ENCODE measurements at places on chromosomes 7 and 10. TPM values are rescaled to one million over a fixed set of nuclear protein-coding genes. Genes with fewer than 3 reads are reported as not detected.
A peak's percentile ranks its signal among the peaks of the same experiment; 100 is the strongest.

- no peak overlapping the region for H3K4me3 ChIP-seq
- no peaks in the 10 kb centered on the region for H3K36me3 ChIP-seq
- H3K27me3 ChIP-seq, result peaks cover 4% of the 10 kb centered on the region
- H3K27ac ChIP-seq, result no peak overlapping the region
These were observed 56.9 kb upstream of the PPP1R3C start for GRCh38 chr10:91689731-91690168.

DNA sequence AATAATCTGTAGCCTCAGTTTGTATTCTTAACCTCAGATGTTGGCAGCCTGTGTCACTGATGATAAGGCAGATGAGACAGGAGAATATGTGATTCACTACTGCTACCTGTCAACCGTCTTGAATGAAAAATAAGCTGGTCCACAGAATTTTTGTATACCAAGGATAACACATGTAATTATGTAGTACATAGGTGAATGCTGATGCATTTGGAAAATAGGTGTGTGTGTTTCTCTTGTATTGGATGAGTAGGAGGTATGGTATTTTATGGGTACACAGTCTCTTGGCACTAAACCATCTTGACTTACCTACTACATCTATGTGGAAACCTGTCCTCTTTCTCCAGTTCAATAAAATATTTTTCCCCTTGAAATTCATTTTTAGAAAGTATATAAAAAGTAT lies 20.7 kb upstream of the ZRANB1 start:
- DNase-seq, result no peak
- H3K27ac ChIP-seq, result no peak overlapping the region
- H3K27me3 ChIP-seq, result no peaks in the 10 kb centered on the region
- H3K4me1 ChIP-seq, result peaks cover 31% of the 10 kb centered on the region
- H3K4me3 ChIP-seq, result no peak overlapping the region

- H3K36me3 ChIP-seq, result peaks cover 4% of the 10 kb centered on the region
- no peaks in the 10 kb centered on the region for H3K27me3 ChIP-seq
- H3K4me1 ChIP-seq, result peaks cover 19% of the 10 kb centered on the region
- no peak overlapping the region for H3K27ac ChIP-seq
These were observed 94.6 kb upstream of the ANLN start for GRCh38 chr7:36295090-36295489.

- no peaks in the 10 kb centered on the region for H3K4me1 ChIP-seq
- no peak overlapping the region for H3K4me3 ChIP-seq
- no peaks in the 10 kb centered on the region for H3K36me3 ChIP-seq
- no peak for DNase-seq
These were observed 87.9 kb upstream of the RNF148 start for GRCh38 chr7:122790591-122790990.

DNA sequence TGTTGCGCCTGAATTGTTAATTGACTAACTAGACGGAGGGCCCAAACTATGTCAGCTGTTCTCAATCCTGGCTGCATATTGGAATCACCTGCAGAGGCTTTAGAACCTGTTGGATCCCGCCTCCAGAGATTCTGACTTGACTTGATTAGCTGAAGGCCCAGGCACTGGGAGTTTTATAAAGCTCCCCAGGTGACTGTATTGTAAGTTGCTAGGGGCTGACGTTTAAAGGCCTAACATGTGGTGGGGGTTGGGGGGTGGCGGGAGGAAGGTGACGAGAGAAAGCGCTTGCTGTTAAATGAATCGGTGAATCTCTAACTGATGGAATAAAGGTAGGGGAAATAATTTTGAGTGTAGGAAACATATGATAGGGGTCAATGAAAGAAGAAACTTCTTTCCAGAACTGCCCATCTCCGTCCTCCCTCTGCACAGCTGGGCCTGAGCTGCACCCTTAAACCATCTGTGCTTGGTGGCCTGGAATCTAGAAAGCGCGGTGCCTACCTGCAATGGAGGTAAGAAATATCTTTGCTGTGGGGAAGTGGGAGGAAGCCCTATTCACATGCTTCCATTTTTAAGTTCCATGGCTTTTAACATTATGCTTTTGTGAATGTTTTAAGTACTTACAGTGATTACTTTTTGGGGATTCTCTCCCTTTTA lies 225.0 kb upstream of the FAM3C start:
- H3K4me3 ChIP-seq, result no peak overlapping the region
- no peaks in the 10 kb centered on the region for H3K36me3 ChIP-seq
- DNase-seq, result no peak
- no peak overlapping the region for H3K27ac ChIP-seq

DNA sequence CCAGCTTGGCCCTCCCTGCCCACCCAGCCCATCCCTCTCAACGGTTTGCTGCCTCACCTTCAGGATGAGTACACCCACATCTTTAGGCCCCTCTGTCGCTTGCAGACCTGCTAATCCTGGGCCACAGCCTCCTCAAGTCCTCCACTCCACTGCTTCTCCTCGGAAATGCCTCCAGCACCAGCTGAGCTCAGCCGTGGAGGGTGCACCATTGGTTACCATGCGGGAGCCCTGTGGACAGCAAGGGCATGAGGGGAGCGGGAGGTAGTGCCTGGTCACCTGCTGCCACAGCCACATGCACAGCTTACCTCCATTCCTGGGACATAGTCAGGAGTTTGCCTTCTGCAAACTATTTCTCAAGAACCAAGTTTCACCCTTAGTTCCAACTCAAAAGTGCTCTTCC lies 286.3 kb upstream of the ZMIZ1 start:
- H3K27me3 ChIP-seq, result peaks cover 6% of the 10 kb centered on the region
- H3K4me3 ChIP-seq, result no peak overlapping the region
- H3K4me1 ChIP-seq, result no peaks in the 10 kb centered on the region
- no peak overlapping the region for H3K27ac ChIP-seq
- no peak for DNase-seq

GRCh38 chr10:49541762-49542161 lies 2.8 kb upstream of the ERCC6 start:
- DNase-seq, result no peak
- H3K27ac ChIP-seq, result no peak overlapping the region
- peaks cover 21% of the 10 kb centered on the region for H3K4me1 ChIP-seq
- no peak overlapping the region for H3K4me3 ChIP-seq
- H3K36me3 ChIP-seq, result peaks cover 6% of the 10 kb centered on the region

DNA sequence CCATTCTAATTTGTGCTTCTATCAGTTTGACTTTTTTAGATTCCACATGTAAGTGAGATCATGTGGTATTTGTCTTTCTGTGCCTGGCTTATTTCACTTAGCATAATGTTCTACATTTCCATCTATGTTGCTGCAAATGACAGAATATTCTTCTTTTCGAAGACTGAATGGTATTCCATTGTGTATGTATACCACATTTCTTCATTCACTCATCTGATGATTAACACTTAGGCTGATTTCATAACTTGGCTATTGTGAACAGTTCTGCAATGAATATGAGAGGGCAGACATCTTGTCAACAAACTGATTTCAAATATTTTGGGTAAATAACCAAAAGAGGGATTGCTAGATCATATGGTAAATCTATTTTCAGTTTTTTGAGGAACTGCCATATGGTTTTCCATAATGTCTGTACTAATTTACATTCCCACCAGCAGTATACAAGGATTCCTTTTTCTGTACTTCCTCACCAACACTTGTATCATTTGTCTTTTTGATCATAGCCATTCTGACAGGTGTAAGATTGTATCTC lies 52.9 kb downstream of the ZNF22 start:
- no peak overlapping the region for H3K4me3 ChIP-seq
- DNase-seq, result no peak
- H3K27me3 ChIP-seq, result peaks cover 18% of the 10 kb centered on the region
- no peak overlapping the region for H3K27ac ChIP-seq
- no peaks in the 10 kb centered on the region for H3K36me3 ChIP-seq
- no peaks in the 10 kb centered on the region for H3K4me1 ChIP-seq

- H3K4me3 ChIP-seq, result no peak overlapping the region
- peaks cover 4% of the 10 kb centered on the region for H3K27me3 ChIP-seq
- no peaks in the 10 kb centered on the region for H3K4me1 ChIP-seq
- no peak for DNase-seq
These were observed 160.2 kb downstream of the IPMK start for GRCh38 chr10:58107506-58107905.

- peaks cover 28% of the 10 kb centered on the region for H3K4me1 ChIP-seq
- H3K27me3 ChIP-seq, result peaks cover 18% of the 10 kb centered on the region
- H3K4me3 ChIP-seq, result peak overlapping the region; percentile 9
- DNase-seq, result peak; percentile 59
- H3K27ac ChIP-seq, result peak overlapping the region; percentile 81
- peaks cover 1% of the 10 kb centered on the region for H3K36me3 ChIP-seq
These were observed 20.2 kb upstream of the TMEM178B start for GRCh38 chr7:141053626-141054025.

DNA sequence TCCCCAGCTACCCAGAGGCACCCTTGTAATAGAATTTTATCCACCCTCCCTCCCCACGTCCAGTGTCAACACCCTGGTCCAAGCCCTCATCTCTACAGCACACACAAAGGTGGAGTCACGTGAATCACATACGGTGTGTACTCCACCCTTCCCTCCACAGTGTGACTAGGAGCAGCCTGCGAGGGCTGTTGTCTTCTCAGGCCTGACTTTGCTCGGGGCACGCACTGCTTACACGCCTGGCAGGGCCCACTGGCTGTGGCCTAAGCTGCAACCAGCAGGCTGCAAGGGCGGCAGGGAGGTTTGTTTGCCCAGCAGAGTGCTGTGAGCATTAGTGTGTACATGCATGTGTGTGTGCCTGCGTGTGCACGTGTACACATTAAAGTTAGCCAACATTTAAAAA lies 93.7 kb downstream of the COBL start:
- no peaks in the 10 kb centered on the region for H3K27me3 ChIP-seq
- no peaks in the 10 kb centered on the region for H3K4me1 ChIP-seq
- H3K27ac ChIP-seq, result no peak overlapping the region
- no peaks in the 10 kb centered on the region for H3K36me3 ChIP-seq
- no peak overlapping the region for H3K4me3 ChIP-seq

- no peak overlapping the region for H3K4me3 ChIP-seq
- H3K4me1 ChIP-seq, result peaks cover 2% of the 10 kb centered on the region
- peaks cover 21% of the 10 kb centered on the region for H3K36me3 ChIP-seq
These were observed 47.2 kb downstream of the SLK start for GRCh38 chr10:104014176-104014575.

- H3K27me3 ChIP-seq, result peaks cover 3% of the 10 kb centered on the region
- no peaks in the 10 kb centered on the region for H3K36me3 ChIP-seq
- H3K4me1 ChIP-seq, result peaks cover 4% of the 10 kb centered on the region
- no peak overlapping the region for H3K4me3 ChIP-seq
- H3K27ac ChIP-seq, result no peak overlapping the region
These were observed 53.1 kb upstream of the TM9SF3 start for GRCh38 chr10:96639899-96640298.

DNA sequence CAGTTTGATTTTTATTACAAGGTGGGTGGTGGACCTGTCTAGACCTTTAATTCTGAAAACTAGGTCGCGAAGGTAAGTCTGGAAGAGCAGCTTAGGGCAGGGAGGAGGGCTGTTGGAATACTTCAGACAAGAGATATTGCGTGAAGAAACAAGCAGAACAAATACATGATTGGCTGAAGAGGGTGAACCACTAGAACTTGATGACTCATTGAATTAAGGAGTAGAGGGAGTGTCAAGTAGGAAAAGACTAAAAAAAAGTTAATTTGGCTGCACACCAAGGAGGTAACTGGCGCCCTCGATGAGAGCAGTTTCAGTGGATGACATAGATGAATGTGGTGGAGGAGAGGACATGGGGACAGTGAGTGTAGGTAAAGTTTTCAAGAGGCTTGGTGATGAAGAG lies 41.3 kb downstream of the WNT2 start:
- H3K4me1 ChIP-seq, result no peaks in the 10 kb centered on the region
- H3K27me3 ChIP-seq, result peaks cover 4% of the 10 kb centered on the region
- no peaks in the 10 kb centered on the region for H3K36me3 ChIP-seq
- no peak for DNase-seq
- no peak overlapping the region for H3K4me3 ChIP-seq

GRCh38 chr10:113169853-113170460 lies 219.9 kb downstream of the TCF7L2 start:
- H3K27me3 ChIP-seq, result peaks cover 8% of the 10 kb centered on the region
- no peak overlapping the region for H3K4me3 ChIP-seq
- H3K27ac ChIP-seq, result no peak overlapping the region
- H3K4me1 ChIP-seq, result peaks cover 6% of the 10 kb centered on the region

- H3K27me3 ChIP-seq, result no peaks in the 10 kb centered on the region
- peaks cover 30% of the 10 kb centered on the region for H3K36me3 ChIP-seq
These were observed 19.4 kb upstream of the ANTXRL start for GRCh38 chr10:46267132-46267985.

DNA sequence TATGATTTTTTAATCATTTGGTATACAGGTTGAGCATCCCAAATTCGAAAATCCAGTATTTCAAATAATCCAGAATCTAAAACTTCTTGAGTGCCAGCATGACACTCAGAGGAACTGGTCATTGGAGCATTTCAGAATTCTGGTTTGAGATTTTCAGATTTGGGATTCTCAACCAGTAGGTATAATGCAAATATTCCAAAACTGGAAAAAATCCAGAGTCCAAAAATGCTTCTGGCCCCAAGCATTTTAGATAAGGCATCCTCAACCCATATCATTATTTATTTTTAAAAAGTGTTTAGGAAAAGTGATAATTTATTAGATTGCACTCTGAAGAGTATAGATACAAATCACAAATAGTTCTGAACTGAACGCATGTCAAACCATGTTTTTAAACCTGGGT lies 120.7 kb downstream of the VPS50 start:
- H3K36me3 ChIP-seq, result peaks cover 5% of the 10 kb centered on the region
- no peak for DNase-seq
- no peak overlapping the region for H3K27ac ChIP-seq
- no peaks in the 10 kb centered on the region for H3K27me3 ChIP-seq
- H3K4me3 ChIP-seq, result no peak overlapping the region

DNA sequence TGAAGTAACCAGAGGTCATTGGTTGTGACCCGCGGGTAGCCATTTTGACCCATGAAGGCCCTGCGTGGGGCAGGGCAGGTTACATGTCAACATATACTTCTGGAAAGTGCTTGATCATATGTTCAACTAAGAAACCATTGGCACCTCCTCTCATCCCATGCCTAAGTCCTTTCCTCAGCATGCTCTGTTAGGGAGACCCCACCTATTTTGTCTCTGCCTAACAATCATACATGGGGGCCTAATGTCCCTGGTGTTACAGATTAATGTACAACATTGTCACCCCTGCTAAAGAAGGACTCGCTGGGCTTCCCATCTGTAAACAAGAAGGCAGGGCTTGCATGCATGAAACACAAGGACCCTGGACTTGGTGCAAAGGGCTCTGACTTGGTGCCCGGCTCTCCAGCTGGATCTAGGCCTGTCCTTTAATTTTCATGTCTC lies 133.7 kb upstream of the TNS3 start:
- H3K4me1 ChIP-seq, result no peaks in the 10 kb centered on the region
- no peak overlapping the region for H3K27ac ChIP-seq
- H3K4me3 ChIP-seq, result no peak overlapping the region
- DNase-seq, result no peak
- H3K36me3 ChIP-seq, result no peaks in the 10 kb centered on the region

DNA sequence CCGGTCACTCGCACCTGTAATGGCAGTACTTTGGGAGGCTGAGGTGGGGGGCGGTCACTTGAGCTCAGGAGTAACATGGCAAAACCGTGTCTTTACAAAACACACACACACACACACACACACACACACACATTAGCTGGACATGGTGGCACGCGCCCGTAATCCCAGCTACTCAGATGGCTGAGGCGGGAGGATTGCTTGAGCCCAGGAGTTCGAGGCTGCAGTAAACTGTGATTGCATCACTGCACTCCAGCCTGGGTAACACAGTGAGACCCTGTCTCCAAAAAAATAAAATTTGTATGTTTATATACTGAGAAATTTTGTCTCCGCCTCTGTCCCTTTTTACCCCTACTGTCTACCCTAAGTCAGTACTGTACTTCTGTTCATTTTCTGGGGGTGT lies 86.6 kb downstream of the CUX1 start:
- H3K4me3 ChIP-seq, result no peak overlapping the region
- no peaks in the 10 kb centered on the region for H3K36me3 ChIP-seq
- no peaks in the 10 kb centered on the region for H3K27me3 ChIP-seq
- H3K4me1 ChIP-seq, result no peaks in the 10 kb centered on the region
- H3K27ac ChIP-seq, result no peak overlapping the region
- no peak for DNase-seq

Gene CTTNBP2
- total RNA-seq, result not detected

Gene THSD7A
- total RNA-seq, result not detected

Gene NEUROG3
- not detected for total RNA-seq

Gene SORBS1
- total RNA-seq, result 0.56 TPM

Gene ANKRD30A
- total RNA-seq, result not detected
